ENCODE measurements at places on chromosomes 12 and 14.
A peak's percentile ranks its signal among the peaks of the same experiment; 100 is the strongest.

- DNase-seq: no peak
Measured at GRCh38 chr12:7571257-7571656, 67.7 kb upstream of the CD163 start.

DNA sequence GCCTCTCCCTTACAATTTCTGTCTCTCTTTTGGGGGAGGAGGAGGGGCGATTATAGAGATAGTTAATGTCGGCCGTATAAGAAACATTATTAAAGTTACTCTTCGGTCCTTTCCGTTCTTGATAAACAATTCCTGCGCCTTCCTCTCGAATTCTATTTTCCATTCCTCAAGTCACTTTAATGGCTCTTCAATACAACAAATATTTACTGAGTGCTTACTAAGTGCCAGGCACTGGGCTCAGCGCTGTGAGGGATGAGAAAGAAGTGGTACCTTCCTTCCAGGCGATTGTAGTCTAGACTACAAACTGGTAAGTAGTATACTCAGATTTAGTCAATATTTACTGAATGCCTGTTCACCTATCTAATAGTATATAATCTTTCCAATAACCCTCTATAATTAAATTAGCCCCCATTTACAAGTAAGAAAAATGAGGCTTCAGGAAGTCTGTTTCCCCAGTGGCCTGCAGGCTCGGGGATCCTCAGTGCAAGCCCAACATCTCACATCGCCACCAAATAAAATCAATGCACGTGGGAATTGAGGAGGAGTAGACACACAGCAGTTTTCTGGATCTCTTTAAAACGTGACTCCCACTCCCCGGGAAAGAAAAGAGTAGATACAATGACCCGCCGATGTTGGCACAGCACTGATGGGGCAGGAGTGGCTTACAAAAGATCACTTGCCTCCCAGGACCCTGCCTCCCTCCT is 589 bp upstream of the ZNF219 start:
- no peak for DNase-seq

GRCh38 chr12:95072900-95073697 is at the start of gene NR2C1:
Gene NR2C1 (minus strand): TSS chr12:95073618. CDS start chr12:95067384, 6,234 bp downstream.
- DNase-seq: peak; percentile 77

DNA sequence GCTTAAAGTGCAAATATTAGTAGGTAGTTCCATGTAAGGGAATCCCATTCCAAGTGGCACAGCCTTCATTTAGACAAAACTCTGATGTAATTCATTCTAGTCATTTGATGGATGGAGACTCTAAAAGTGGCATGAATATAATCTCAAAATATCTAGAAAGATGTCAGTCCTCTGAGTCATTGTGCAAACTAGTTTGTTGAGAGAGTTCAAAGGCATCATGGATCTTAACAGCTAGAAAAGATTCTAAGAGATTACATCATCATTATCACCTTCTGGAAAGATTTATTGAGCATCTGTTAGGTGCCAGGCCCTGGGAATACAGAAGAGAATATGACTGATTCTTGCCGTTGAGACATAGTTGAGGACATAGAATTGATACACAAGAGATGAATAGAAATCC is 30.7 kb downstream of the CRADD start:
- no peak for DNase-seq

GRCh38 chr14:104633276-104634137 is 28.9 kb upstream of the TMEM179 start:
- no peak for DNase-seq

- no peak for DNase-seq
Measured at GRCh38 chr12:70918321-70918720, 2.2 kb downstream of the PTPRR start.

DNA sequence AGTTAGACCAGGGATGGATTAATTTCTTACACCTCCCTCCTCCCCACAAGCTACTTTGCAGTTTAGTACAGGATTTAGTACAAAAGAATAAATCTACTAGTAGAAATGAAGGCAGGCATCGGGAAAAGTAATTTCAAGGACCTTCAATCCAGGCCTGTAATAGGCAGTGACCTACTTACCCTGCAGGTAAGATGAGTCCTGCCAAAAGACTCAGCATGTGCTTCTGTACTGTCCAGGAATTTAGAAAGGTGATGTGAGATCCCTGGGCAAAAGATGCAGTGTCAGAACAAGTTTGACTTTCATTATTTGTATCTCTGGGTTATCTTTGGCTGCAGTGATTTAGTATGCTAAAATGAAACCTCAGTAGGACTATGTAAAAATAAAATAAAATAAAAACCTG is 403.0 kb downstream of the NOVA1 start:
- no peak for DNase-seq

DNA sequence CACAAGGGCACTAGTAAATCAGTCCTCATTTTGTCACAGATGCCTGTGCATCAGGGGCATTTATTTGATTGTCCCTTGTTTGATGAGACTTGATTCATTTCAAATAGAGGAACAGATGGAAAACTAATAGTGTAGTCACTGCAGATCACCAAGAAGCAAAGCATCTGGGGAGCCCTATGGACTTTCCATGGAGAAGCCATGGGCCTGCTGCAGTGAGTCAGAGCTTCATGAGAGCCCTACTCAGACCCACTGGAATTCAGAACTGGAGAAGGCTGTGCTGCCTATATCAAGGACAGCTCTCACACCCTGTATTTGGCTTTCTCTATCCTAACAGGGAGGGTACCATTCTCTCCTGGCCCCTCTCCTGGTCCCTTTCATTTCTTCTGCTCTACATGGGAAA is 126.2 kb downstream of the GRIP1 start:
- no peak for DNase-seq

GRCh38 chr12:112870267-112870980 is 36.3 kb upstream of the OAS1 start:
- DNase-seq: no peak

DNA sequence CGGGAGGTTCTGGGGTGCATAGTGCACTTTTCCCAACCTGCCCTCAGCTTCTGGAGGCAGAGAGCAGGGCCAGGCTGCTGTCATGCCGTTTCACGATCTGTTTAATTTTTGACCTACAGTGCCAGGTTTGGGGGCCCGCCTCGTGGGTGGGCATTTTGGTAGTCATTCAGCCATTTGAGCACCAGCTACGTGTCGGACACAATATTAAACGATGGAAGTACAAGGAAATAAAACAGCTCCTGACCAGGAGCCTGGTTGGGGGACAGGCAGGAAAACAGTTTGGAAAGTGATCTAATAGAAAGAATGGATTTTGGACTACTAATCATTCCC is 708 bp downstream of the FNTB start:
- no peak for DNase-seq

- DNase-seq: no peak
Measured at GRCh38 chr14:22179190-22179589, 409.8 kb downstream of the DAD1 start.

DNA sequence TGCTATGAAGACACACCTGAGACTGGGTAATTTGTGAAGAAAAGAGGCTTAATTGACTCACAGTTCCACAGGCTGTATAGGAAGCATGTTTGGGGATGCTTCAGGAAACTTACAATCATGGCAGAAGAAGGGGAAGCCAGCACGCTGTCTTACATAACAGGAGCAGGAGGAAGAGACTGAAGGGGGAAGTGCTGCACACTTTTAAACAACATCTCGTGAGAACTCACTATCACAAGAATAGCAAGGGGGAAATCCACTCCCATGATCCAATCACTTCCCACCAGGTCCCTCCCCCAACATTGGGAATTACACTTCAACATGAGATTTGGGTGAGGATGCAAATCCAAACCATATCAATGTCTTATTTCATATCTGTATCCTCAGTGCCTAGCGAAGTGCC is 307.2 kb downstream of the ATP23 start:
- DNase-seq: no peak

- no peak for DNase-seq
Measured at GRCh38 chr12:15815730-15816129, 26.5 kb upstream of the EPS8 start.

DNA sequence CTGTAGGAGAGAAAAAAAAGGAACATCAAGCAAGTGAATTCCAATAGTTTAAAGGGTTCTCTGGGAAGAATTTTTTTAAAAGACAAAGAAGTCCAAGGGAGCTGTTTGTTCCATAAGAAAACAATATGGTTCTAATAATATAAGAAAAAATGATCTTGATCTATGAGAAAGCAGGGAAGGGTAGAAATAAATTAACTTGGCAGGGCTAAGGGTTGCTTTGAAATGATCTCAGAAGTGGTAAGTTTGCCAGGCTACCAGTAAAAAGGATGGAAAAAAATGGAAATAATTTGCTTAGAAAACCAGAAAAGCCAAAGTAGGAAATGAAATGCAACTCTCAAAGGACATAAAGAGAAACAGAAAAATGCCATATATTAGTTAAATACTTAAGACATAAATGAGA is 41.7 kb upstream of the EMP1 start:
- no peak for DNase-seq

DNA sequence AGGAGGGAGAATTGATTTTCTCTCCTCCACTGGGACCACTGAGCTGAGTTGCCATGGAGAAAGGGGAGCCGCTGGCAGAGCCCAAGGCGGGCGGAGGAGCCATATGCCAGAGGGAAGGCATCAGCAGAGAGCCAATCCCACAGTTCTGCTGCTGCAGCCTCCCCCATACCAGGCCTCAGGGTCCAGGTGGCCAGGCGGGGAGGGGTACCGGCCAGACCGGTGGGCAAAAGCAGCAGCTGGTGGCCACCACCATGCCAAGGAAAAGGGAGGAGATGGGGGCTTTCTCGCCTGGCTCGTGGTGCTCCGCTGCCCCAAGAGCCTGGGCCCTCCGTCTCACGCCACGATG is 72.8 kb downstream of the PITPNM2 start:
- DNase-seq: no peak

DNA sequence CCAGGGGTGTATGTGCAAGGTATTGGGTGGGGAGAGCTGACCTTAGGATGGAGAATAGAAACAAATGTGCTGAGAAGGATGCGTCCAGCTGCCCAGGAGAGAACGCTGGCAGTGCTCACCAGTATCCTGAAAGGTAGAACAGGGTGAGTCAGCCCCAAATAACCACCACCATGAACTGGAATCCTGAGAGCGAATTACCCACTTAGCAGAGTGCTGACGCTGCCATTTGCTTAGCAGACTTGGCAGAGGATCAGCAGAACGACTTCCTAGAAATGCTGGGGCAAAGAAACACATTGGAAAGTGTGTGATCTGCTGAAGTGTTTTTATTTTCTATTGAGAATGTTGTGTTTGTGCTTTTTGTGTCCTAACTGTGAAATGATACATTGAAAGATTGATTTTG is 213.6 kb downstream of the ADGRD1 start:
- no peak for DNase-seq

DNA sequence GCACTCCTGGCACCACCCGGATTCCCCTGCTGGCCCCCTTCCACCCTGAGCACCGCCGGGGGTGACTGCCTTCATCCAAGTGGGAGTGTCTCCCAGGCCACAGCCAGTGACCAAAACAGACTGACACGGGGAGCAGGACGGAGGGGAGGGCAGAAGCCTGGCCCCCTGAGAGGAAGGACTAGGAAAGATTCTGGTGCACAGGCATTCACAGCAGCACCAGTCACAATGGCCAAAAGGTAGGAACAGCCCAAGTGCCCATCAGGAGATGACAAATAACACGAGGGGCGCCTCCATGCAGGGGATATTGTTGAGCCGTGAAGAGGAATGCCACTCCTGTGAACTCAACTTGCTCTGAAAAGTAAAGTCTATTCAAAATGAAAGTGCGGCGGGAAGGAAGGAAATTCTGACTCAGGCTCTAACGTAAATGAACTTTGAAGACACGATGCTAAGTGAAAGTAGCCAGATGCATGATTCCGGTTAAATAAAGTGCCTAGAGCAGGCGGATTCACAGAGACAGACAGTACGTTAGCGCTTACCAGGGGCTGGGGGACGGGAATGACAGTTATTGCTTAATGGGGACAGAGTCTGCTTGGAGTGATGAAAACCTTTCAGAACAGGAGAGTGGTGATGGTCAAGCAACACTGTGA is 146.1 kb upstream of the NCOR2 start:
- DNase-seq: no peak

GRCh38 chr14:79661752-79662151 is 549.6 kb downstream of the DIO2 start:
- DNase-seq: no peak

- DNase-seq: no peak
Measured at GRCh38 chr12:2648406-2648805, 146.4 kb upstream of the FKBP4 start.

GRCh38 chr12:124650912-124651311 is 83.5 kb upstream of the NCOR2 start:
- DNase-seq: no peak

DNA sequence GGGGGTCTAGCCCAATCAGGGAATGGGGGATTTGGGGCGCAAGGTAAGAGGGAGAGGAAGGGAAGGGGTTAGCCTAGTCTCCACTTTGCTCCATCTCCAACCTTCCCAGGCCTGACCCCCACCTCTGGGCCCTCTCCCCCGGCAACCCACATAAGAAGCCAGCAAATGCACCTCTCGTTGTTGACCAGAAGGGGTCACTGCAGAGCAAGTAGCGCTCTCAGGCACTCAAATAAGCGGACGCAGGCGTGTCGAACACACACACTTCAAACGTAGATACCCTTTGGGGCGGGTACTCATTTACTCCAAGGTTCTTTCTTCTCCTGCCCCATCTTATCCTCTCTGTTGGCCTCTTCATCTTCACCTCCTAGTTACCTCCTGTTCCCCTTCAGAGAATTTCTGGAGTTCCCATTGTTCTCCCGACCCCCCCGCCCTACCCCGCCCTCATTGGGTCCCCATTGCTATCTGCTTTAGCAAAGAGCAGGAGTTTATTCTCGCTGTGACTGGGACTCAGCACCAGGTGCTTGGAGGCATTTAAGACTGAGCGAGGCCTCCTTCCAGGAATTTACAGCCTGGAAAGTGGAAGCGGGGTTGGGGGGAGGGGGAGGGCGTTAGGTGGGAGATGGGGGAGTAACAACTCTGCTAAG is 1.5 kb upstream of the SRRM4 start:
- DNase-seq: peak; percentile 70

- no peak for DNase-seq
Measured at GRCh38 chr12:332581-333205, 56.4 kb downstream of the KDM5A start.

DNA sequence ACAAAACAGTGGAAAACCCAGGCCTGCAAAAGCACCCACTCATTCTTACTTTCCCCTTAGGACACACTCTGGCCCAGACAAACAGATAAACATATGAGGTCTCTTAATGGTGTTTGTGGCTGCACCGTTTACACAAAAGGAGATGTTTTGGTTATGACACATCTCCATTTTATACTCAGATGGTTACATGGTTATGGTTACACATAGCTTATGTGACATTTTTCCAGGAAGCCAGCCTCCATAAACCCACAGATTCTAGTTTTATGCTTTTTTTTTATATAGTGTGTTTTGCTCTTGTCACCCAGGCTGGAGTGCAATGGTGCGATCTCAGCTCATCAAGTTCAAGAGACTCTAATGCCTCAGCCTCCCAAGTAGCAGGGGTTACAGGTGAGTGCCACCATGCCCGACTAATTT is 3.5 kb upstream of the KLRD1 start:
- no peak for DNase-seq
